ENCODE measurements at places on chromosomes 5 and 9. TPM values are rescaled to one million over a fixed set of nuclear protein-coding genes. Genes with fewer than 3 reads are reported as not detected.

The OMD gene
- total RNA-seq, result not detected

The CCL27 gene
- total RNA-seq, result not detected

The PTGDS gene
- 2.8 TPM for total RNA-seq

The CYLC2 gene
- total RNA-seq, result not detected

The JADE2 gene
- total RNA-seq, result 18.0 TPM

The CDKN2B gene
- total RNA-seq, result 10.3 TPM

The TTC39B gene
- total RNA-seq, result 3.0 TPM

The AGXT2 gene
- not detected for total RNA-seq

The TMEM252 gene
- not detected for total RNA-seq

The GRIN3A gene
- not detected for total RNA-seq

The LVRN gene
- total RNA-seq, result 0.22 TPM

The FAT2 gene
- total RNA-seq, result not detected

All from dermis lymphatic vessel endothelial cell (primary cell).